Testis (tissue), 5 donors: ENCODE measurements at places on chromosomes 11 and 22. TPM values are rescaled to one million over a fixed set of nuclear protein-coding genes. Genes with fewer than 3 reads are reported as not detected.

The OR4C15 gene
- total RNA-seq, result not detected

The GAB4 gene
- total RNA-seq, result 10.2 TPM

The FAM180B gene
- not detected for total RNA-seq

The OR4X1 gene
- not detected for total RNA-seq

The PRAME gene
- total RNA-seq, result 233 TPM

The GLYAT gene
- total RNA-seq, result 1.0 TPM

The PIH1D2 gene
- 59.5 TPM for total RNA-seq

The UPB1 gene
- total RNA-seq, result 11.5 TPM

The MUC2 gene
- total RNA-seq, result 0.93 TPM

The CECR2 gene
- 18.7 TPM for total RNA-seq

The IFITM10 gene
- total RNA-seq, result 6.0 TPM

The NAV2 gene
- 6.0 TPM for total RNA-seq

The EHF gene
- total RNA-seq, result 0.24 TPM

The NTM gene
- total RNA-seq, result 4.5 TPM

The AQP11 gene
- total RNA-seq, result 21.1 TPM

The SMIM38 gene
- 8.8 TPM for total RNA-seq

The PRG3 gene
- total RNA-seq, result not detected

The OTOG gene
- 2.9 TPM for total RNA-seq

The MS4A12 gene
- total RNA-seq, result 0.71 TPM
